ENCODE measurements at places on chromosomes 2 and 18.
A peak's percentile ranks its signal among the peaks of the same experiment; 100 is the strongest.

DNA sequence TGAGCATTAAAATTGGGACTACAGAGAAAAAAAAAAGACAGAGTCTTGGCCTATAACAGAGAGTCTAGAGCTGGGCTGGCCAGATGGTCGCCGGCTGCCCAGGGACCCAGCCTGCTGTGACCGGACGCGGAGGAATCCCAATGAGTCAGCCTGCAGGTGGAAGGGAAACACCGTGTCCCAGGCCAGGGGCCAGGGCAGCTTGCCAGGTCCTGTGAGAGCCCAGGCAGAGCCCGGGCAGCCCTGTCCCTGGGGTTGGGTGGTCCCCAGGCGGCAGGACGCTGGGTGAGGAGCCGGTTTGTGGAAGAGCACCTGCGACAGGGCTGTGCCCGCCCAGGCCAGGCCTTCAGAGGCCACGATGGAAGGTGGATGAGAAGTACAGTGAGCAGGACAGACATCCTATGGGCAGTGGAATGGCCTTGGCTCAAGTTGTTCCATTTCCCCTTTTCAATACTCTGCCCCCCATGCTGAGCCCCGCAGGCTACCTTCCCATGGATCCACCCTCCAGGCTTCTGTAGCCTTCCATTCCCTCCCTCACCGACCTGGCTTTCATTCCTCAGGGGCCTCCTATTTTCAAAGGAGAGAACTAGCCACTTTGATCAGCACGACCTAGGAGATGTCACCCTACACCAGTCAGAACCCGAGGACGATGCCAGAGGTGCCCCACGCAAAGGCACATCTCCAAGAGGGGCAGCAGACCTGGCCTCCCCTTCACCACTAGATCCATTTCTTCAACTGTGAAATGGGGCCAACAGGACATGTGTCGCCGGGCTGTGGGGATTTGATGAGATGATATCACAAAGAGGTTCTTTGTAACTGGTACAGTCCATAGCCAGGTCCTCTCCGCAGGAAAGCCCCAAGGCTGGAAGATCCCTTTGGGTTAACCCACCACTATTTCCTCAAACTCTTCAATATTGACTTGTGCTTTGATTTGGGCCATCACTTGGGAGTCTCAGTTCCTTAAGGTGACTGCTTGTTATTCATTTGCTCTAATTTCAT lies 87.5 kb downstream of the POLR1A start:
- peak; percentile 68 for DNase-seq

GRCh38 chr2:151029406-151030157 lies 232.1 kb downstream of the RBM43 start:
- DNase-seq, result no peak

DNA sequence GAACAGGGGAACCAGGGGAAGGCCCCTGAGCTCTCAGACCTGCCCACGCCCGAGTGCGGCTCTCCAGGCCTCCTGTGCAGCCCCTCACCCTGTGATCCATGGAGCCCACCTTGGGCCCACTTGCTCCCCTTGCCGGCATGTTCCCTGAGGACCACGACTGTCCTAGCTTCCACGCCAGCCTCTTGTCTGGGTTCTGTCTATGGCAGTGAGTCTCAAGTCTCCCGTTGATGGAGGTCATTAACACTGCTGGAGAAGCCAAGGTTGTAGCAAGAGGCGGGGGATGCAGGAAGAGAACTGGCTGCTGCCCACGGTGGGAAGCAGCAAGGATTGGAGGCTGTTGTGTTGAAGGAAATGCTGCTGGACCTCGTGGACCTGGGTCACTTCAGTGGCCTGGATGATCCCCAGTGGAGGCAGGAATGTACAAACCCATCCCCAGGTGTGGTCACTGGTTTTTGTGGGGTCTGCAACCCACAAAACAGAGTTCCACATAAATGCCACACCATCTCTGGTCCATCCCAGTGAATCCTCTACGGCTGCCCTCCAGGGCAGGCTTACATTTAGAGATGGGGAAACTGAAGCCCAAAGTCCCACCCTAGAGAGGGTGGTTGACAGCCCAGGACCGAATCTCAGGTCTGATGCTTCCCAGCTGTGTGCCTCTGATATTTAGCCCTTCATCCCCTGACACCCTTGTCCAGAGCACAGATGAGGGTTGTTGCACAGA lies 150.3 kb downstream of the NDUFA10 start:
- DNase-seq, result no peak

DNA sequence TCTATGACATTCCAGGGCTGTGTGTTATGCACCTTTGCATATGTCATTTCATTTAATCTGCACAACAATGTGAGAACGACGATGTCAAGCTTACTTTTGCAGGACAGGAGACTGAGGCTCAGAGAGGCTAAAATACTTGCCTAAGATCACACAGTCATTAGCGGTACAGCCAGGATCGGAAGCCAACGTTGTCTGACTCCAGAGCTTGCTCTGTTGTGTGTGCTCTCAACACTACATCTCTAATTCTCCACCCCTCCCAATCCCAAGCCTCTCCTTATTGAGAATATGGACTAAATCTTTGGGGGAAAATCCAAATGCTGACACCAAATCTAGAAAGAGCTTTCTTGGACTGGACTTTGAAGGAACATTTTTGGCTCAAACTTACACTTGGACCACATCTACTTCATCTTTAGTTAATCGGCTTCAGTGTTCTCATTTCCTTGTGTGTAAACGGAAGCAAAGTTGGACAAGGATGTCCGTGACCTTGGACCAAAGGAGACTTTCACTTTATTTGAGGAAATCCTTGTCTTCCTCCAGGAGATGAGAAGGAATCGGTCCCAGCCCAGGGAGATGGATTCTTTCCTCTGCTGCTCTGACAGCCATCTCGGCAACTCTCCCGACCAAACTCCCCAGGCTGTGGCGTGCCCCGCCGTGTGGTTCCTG lies 242.4 kb downstream of the LPIN1 start:
- no peak for DNase-seq

DNA sequence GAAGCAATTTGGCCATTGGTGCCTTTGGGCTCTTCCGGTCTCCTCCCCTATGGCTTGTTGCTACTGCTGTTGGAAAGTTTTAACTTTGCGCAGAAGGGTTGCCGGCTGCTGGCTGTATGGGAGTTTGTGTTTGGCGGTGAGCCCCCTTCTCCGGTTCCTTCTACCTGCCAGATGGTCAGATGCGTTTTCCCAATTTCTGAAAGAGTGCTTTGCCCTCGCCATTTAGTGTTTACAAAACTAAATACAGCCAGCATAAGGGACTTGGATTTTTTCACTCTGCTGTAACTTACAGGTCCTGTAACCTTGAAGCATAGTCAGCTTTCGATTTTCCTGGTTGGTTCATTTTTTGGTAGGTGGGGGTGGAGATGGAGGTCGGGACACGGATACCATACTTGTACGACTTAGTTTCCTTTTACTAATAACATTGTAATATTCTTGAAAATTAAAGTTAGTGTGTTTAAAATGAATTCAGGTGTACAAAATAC lies 604 bp downstream of the COQ10B start:
- peak; percentile 93 for DNase-seq

DNA sequence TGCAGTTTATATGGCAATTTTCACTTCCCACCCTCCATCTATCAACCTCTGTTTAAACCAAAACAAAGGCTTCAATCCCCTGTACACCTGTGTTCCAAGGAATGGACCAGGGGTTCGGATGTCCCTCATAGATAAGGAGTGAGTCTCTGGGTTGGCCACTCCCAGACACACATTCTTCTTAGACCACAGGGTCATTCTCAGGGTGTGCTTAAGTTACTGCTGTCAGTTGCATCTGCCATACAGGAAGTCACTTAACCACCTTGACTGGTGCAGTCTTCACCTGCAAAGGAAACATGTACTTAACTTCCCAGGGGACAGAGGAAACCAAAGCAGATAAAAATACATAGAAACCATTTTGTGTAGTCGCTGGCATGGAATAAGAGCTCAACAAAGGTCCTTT lies 151.0 kb upstream of the NDUFV2 start:
- no peak for DNase-seq

GRCh38 chr2:28583899-28584553 lies 88.2 kb downstream of the PLB1 start:
- DNase-seq, result peak; percentile 93

- DNase-seq, result no peak
These were observed 401.5 kb upstream of the TRIB2 start for GRCh38 chr2:12315224-12315623.

DNA sequence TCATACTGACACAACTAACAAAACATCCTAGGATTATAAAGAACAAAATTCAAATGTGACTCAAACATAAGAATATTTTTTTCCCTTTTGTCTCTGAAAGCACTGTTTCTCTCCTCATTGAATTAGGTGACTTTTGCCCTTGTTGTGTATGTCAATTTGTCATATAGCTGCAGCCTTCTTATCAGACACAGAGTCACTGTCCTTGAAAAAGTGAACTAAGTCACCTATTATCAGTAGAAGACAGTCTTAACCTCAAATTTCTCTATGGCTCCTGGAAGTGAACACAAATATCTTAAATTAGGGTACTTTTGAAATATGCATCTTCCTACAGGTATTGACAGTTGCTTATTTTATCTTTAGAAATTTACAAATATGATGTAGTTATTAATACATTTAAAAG lies 360.6 kb downstream of the NBAS start:
- DNase-seq, result no peak

DNA sequence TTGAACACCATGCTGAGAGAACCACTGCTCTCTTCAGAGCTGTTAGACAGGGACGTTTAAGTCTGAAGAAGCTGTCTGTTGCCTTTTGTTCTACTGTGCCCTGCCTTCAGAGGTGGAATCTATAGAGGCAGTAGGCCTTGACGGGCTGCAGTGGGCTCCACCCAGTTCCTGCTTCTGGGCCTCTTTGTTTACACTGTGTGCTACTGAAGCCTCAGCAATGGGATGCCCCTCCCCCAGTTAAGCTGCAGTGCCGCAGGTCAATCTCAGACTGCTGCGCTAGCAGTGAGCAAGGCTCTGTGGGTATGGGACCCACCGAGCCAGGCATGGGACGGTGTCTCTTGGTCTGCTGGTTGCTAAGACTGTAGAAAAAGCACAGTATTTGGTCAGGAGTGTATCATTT lies 162.3 kb upstream of the NXPH2 start:
- DNase-seq, result no peak

GRCh38 chr18:36331521-36331971 lies 34.0 kb downstream of the FHOD3 start:
- DNase-seq, result no peak

DNA sequence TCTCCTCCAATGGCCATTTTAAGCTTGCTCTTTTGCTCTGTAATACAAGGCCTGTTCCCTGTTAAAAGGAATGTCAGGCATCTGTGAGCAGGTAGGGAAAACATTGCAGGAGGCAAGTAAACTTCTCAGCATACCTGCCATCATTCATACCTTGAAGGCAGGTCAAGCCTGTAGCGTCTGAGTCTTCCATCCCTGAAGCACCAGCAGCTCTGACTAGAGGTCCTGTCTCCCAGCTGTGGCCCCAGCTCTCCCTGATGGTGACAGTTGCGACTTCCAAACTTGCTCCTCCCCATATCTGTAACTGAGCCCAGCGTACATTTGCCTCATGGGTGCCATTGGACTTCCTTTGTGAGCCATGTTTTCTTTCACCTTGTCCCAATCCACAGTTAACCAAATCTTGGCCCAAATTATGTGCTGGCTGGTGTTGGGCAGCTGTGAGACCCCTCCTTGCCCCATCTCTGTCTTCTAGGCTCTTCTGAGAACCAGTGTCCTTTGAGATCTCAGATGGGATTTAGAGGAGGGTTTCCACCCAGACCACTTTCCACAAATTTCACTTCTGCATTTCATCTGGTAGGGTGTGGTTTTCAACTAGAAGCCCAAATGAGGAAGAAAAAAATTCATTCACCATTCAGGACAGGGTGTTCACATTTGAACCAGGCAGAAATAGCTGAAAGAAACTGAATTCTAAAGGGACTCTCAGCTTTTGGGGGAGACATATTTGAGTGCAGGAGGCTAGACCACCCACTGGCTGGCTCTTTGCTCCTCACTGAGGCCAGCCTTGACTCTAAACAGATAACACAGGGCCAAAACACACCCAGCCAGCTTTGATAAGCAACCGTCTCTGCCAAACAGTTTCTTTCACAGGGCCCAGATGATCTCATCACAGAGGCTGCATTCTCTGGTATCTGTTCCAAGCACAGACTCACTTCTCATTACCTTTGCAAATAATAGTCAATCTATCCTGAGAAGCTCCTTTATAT lies 66.4 kb upstream of the MSH2 start:
- no peak for DNase-seq

DNA sequence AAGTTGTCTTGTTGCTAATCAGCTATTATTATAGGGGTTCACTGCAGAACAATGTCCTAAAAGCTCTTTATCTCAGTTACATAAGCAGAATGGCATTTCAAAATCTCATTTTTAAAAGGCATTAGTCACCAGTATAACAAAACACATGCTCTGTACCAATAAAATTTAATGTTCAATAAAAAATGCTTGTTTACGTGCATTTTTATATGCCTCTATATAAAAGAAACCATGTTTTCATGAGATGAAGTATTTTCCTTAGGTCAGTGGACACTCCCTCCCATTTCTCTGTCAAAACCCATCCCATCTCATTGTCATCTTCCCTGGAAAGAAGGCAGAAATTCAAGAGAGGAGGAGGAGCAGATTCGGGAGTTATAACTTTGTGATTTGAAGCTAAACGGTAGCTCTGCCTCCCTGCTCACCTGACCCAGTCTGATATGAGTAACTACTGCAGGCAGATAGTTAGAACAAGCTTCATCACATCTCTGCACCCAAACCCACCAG lies 231.9 kb upstream of the SIX2 start:
- DNase-seq, result no peak

DNA sequence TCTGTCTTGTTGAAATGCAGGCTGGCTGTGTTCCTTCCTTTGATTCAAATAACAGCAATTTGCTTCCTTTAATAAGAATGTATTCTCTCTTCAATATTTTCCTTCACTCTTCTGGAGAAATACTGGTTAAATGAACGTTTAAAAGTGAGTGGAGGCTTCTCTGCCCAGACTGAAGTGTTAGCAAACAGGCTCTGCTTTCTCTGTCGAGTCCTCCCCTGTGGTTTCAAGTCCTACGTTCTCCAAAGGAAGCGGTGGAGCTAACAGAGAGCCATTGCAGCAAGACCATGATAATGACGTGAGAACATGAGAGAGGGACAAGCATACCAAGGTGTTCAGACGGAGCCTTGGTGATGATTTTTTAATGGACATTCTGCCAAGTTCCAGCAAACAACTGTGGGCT lies 26.2 kb upstream of the PID1 start:
- DNase-seq, result no peak

GRCh38 chr2:33314541-33314940 lies 161.9 kb upstream of the RASGRP3 start:
- no peak for DNase-seq

- no peak for DNase-seq
These were observed 433.0 kb downstream of the ZEB2 start for GRCh38 chr2:144086965-144087364.

Data from sigmoid colon (tissue), 7 donors.